H1 (cell line): ENCODE measurements at places on chromosomes 6 and 20. TPM values are rescaled to one million over a fixed set of nuclear protein-coding genes. Genes with fewer than 3 reads are reported as not detected.
A peak's percentile ranks its signal among the peaks of the same experiment; 100 is the strongest.

GRCh38 chr20:41177636-41178035, 40.3 kb downstream of the PLCG1 start:
- peak; percentile 13 for DNase-seq

Gene NRSN1
- 0.29 and 0.78 TPM in 2 replicates for total RNA-seq

GRCh38 chr6:47633141-47633540, 65.2 kb upstream of the ADGRF4 start:
- DNase-seq = no peak

Gene BTBD9
- total RNA-seq = 4.1 and 5.3 TPM in 2 replicates

DNA sequence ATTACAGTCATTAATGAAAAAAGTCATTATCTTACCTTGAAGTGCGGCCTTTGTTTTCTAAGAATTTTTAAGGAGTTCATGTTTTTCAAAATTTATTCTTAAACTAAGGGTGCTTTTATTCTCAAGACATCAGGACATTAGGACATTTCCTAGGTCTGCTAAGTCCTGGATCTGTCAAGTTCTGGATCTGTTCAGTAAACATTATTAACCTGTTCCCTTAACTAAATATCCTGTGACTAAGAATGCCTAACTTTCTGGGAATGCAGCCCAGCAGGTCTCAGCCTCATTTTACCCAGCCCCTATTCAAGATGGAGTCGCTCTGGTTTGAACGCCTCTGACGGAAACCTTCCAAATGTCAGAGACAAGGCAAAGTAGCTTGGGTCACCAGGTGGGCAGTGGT, 302.6 kb downstream of the SYNE1 start:
- no peak for DNase-seq

DNA sequence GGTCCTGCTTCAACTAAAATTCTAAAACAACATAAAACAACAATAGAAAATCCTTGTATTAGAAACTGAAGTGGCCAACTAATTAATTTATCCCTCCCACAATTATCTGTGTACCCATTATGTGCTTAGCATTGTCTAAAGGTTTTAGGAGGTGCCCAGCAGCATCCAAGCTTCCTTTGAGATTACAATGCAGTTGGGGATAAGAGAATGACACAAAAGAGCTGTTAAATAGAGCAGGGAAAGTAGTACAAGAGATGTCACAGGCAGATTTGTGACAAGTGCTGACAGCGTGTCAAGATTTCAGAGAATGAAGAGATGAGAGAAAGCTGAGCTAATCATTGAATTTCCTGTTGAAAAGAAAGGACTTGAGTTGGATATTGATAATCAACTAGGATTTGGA, 204.8 kb downstream of the OTOR start:
- no peak for DNase-seq

Gene PSMB1
- total RNA-seq = 232 and 237 TPM in 2 replicates

DNA sequence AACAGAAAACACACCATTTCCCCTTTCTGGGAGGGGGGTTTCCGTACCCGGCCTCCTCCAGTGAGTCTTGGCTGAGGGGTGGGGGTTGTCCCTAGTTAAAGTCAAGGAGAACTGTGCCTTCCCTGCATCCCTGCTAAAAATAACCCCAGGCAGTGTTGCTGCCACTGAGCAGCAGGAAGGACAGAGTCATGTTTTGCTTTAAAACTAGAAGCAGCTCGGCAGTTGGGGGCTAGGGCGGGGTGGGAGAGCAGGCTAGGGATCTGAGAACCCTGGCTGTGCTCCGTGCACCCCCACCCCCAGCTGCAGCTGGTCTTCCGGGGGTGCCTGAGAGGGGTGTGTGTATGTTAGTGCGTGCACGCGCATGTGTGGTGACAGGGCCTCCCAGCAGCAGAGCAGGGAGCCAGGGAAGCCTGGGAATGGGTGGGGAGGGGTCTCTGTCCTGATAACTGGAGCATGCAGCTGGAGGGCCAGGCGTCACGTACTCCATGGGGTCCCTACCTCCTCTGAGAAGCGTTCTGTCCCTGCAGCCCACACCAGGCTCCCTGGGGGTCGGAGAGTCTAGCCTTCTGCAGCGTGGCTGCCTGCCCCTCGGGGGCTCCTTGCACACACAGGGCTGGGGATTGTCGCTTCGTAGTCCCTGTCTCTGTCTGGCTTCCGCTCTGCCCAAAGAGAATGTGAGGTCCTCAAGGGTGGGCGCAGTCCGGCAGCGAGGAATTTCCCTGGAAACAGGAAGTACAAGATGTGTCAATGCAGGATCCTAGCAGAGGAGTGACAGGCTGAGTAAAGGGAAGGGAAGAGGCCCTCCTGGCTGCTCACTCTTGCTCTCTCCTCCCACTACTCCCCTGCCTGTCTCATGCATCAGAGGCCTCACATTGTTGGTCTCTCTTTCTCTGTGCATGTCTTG, 16.8 kb upstream of the ARMC12 start:
- DNase-seq = no peak
